ENCODE measurements at places on chromosomes 1 and 21.
A peak's percentile ranks its signal among the peaks of the same experiment; 100 is the strongest.

- DNase-seq = no peak
These were observed 3.1 kb upstream of the S100A8 start for GRCh38 chr1:153393926-153394325.

- no peak for DNase-seq
These were observed 92.9 kb downstream of the GRIK3 start for GRCh38 chr1:36941316-36941978.

- no peak for DNase-seq
These were observed 14.4 kb downstream of the ARMH1 start for GRCh38 chr1:44688760-44689446.

DNA sequence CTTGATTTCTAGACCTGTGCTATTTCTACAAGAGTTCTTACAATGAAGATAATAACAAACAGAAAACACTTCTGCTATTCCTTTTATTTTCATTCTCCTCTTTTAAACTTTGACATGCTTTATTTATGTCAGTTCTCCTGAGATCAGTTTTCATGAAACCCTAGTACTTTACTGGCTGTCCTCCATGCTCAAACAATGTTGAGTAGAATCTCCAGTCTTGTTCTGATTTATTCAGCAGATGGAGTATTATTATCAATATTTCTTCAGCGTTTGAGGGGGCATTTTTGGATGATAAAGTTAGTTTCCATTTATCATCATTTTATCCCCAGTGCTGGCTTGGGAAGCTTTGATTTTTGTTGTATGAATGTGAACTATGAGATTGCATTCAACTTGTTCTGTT, 85.9 kb upstream of the WARS2 start:
- DNase-seq = no peak

GRCh38 chr1:236059011-236059410, 5.9 kb downstream of the NID1 start:
- DNase-seq = no peak

DNA sequence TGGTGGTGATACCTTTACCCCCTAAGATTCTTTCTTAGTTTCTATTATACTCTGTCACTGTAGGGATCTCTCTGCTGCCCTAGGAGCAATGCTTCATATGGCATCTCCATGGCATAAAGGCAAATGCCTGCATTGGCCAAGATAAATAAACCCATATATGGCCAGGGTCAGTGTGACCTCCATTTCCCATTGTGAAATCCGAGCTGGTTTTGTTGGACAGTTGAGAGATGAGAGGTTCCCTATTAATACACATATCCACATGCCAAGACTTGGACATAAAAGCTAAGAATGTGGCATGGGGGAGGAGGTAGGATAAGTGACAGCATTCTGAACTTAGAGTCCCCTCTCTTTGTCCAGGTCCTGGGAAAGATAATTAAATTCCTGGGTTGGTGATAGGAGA, 1.4 kb downstream of the TPM3 start:
- no peak for DNase-seq

DNA sequence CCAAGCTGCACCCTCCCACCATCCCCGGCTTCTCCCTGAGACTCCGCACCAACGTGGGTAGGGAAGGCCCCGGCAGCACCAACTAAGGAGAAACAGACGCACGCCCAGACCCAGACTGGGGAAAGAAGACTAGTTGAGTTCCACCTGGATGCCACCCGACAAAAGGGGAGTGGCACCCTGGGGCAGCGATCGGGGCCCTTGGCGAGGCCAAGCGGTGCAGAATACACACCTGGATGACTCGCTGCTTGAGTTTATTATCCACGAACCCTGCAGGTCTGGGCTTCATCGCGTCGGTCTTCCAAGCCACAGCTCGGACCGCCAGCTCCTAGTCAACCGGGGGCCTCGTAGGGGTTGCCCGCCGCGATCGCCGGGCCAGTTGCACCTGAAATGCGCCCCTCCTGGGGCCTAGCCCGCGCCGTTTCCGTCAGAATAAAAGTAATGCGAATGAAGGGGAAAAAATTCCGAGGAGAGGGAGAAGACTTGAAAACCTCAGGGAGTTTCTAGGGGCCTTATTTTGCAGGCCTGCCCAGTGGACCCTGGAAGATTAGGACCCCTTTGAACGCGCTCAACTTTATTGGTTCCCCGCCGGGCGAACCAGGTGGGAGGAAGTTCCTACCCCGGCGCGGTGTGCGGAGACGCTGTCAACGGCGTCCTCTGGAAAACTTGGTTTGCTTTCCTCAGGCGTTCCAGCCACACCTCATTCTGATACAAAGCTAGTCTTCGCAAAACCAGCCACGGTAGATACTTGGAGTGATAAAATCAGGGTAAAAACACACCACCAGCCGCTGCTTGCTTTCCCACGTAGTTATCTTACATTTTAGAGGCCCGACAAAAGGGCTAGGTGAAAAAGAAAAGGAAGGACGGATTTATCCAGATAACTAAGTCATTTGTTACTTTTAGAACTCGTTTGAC, at the start of gene NVL:
NVL (minus strand) TSS at position 331 of the 912 bp plus-strand sequence; CDS start at position 286, 45 bp downstream.
- DNase-seq = peak; percentile 55

- DNase-seq = no peak
These were observed 674.5 kb downstream of the MATN1 start for GRCh38 chr1:30048905-30049304.

DNA sequence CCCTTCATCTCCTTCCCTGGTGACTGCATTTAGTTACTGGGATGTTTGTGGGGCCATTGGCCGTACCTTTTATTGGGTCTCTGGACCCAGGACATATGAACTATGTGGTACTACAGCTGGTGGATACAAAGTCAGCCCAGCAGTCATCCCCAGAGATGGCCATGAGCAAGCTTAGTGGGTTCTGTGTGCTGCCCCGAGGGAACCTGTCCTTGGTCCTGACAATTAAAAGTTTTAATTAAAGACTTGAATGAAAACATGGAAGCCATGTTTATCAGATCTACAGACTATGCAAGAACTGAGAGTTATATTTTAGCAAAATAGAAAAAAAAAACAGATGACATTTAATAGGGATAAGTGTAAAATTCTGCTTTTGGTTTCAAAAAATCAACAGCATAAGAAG, 2.8 kb upstream of the NES start:
- no peak for DNase-seq

GRCh38 chr1:4108758-4109627, 208.9 kb upstream of the C1orf174 start:
- DNase-seq = no peak

DNA sequence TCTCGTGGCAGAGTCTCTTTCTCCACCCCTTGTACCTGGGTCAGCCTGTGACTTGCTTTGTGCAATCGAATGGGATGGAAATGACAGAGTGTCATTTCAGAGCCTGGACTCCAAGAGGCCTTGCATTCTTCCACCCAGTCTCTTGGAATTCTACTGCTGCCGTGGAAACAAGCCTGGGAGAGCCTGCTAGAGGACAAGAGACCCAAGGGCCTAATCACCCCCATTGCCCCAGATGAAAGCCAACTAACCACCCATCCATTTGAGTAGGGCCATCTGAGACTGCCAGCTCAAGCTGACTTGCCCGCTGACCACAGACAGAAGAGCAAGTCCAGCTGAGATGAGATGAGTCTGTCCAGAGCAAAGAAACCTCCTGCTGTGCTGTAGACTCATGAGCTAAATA, 201.6 kb downstream of the PTPRU start:
- no peak for DNase-seq

- no peak for DNase-seq
These were observed 904.2 kb downstream of the ADGRL2 start for GRCh38 chr1:82704966-82705365.

DNA sequence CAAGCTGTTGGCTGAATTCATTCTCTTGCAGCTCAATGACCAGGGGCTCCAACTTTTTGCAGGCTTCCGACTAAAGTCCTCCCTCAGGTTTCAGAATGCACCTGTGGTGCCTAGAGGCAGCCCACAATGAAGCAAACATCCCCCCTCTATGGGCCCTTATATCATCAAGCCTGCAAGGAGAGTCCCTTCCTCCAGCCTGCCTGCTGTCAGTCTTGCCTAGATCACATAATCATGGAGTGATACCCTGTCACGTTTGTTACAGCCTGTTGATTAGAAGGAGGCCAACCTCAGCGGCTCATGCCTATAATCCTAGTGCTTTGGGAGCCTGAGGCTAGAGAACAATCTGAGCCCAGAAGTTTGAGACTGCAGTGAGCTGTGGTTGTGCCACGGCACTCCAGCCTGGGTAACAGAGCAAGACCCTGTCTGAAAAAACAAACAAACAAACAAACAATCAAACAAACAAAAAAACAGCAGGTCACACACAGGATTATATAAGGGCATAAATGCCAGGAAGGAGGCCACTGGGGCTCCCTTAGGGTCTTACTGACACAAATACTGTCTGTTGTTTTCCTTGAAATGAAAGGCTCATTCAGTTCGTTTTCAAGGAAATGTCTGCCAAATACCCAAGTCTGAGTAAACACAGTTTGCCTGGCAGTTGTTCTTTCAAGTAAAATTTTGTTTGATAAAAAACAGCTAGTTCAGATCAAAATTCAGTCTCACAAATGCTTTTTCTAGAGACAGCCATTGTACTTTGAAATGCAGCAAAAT, 4.7 kb upstream of the SPRR3 start:
- DNase-seq = no peak

DNA sequence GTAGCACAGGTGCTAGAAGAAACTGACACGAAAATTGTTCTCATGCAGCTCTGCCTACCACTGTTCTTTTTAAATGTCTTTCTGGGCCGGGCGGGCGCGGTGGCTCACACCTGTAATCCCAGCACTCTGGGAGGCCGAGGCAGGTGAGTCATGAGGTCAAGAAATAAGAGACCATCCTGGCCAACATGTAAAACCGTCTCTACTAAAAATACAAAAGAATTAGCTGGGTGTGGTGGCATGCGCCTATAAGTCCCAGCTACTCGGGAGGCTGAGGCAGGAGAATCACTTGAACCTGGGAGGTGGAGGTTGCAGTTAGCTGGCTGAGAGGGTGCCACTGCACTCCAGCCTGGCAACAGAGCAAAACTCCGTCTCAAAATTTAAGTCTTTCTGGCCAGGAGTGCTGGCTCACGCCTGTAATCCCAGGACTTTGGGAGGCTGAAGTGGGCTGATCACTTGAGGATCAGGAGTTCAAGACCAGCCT, 947 bp upstream of the RIT1 start:
- DNase-seq = no peak

- DNase-seq = no peak
These were observed 10.9 kb upstream of the IFI16 start for GRCh38 chr1:158998781-158999161.

DNA sequence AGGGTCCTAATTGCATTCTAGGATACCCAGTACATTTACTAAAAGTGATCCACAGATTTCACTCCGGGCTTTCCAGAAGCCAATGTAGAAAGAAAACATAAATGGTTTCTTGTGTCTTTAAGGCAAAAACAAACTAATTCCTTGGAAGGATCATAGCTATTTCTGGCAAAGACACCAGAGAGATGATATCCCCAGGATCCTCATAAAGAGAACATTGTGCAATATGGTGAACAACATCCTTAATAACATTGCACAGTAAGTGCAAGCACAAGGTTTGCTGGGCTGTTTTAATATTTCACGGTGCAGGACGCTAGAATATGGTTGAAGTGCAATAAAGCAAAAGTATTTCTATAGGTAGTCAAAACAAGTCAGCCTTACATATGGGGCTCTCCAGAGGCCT, 83.0 kb downstream of the NTPCR start:
- DNase-seq = no peak

- DNase-seq = no peak
These were observed 32.3 kb downstream of the EEIG2 start for GRCh38 chr1:108592030-108592759.

GRCh38 chr1:192382758-192383157, 66.0 kb downstream of the RGS21 start:
- DNase-seq = no peak

DNA sequence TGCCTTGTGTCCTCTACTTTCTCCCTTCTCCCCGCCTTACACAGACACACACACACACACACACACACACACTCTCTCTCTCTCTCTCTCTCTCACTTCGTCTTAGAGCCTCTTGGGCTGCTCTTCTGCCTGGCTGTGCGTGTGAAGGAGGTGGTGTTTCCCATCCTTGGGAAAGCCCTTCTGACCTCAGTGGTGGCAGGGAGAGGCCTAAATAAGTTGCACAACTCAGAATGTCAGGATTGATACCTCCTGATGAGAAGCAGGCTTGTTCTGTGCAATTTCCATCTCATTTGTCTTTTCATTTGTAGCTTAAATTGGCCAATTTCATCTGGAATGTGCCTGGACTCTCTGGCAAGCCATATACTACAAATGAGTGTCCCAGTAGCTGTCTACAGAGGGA, 25.0 kb downstream of the LRRN2 start:
- DNase-seq = no peak

DNA sequence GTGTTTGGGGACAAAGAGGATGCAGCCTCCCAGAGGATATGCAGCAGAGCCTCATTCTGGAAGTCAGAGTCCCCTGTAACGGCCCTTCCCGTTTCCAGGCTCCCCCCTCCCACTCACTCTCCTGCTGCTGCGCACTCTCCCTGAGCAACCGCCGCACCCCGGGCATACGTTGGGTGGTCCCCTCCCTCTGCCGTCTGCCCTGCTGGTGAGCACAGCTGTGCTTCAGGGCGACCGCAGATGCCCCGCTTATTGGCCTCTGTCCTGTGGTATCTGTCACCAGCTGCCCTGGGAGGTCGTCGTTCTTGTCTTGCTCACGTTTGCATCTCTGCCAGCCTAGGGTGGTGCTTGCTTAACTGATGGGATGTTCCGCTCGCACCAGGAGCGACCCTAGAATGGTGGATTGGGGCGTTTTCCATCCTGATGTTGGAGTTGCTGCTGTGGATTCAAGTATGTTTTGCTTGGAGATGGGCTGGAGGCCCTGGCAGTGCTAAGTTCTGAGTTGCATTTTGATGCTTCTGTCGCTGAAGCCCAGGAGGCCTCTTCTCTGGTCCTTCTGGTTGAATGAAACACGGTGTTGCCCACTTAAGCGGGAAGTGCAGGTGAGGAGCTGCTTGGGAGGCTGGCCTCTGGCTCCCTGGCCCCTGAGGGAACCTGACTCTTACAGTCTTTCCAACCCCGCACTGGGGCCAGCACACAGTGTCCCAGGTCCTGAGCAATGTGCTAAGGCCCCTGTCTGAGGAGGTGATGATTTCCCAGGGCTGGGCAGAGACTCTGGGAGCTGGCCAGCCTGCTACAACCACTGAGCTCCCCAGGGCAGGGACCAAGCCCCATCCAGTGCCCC, 3.2 kb downstream of the TMEM201 start:
- no peak for DNase-seq

GRCh38 chr1:93700532-93701469, 19.2 kb upstream of the BCAR3 start:
- no peak for DNase-seq

DNA sequence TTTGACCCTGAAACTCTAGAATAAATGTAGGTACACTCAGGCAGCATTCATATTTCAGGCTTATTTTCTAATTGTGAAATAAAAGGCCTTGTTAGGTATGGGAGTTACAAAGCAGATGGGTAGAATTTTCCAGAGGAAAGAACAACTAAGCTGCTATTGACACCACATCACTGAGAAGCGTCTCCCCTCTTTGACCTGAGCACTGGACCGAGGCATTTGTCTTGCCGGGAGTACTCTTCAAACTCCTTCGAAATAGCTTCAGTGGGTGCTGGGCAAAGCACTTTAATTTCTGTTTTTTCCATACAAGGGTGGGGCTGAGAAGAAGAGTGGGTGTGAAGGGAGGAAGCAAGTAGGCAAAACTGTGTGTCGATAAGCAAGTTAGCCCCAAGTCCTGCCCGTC, 36.4 kb downstream of the ABCA4 start:
- no peak for DNase-seq

Data from stimulated activated CD8-positive, alpha-beta memory T cell treated with anti-CD3 and anti-CD28 coated beads, Interleukin-2, amount 100 ng/mL, for 48 hours (primary cell).